ENCODE measurements at places on chromosomes 2 and 18.

DNA sequence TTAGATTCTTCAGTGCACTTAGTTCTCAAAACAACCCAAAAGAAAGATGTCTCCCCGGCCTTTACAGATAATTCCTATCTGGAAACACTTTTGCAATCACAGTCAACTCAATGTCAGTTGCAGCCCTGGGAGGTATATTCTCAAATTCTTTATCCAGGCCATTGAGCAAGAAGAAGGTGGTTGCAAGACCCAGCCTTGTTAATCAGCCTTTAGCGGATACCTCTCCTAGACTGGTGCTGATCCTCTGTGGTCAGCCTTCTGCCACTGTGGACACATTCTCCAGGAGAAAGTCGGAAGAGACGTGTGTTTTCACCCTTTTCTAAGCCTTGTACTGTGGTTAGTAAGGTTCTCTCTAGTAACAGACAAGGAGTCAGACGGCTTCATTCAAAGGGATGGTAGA lies 7.8 kb upstream of the FZD7 start:
- no peak for DNase-seq

DNA sequence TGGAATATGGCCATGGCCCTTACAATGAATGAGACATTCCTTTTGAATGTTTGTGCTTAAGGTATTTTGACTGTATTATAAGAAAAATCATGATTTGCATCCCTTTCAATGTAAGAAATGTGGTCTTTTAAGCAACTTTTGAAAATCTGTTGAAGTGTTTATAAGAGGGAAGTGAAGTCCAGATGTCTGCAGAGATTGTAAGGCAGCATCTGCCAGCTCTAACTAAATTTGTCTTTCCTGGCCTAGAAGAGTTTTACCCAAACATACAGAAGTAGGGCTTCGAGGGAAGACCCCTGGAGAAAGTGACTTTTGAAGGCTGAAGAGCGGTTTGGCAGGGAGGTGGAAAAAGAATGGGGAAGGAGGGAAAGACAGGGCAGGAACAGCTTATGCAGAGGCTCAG lies 12.2 kb downstream of the EML6 start:
- DNase-seq, result no peak

DNA sequence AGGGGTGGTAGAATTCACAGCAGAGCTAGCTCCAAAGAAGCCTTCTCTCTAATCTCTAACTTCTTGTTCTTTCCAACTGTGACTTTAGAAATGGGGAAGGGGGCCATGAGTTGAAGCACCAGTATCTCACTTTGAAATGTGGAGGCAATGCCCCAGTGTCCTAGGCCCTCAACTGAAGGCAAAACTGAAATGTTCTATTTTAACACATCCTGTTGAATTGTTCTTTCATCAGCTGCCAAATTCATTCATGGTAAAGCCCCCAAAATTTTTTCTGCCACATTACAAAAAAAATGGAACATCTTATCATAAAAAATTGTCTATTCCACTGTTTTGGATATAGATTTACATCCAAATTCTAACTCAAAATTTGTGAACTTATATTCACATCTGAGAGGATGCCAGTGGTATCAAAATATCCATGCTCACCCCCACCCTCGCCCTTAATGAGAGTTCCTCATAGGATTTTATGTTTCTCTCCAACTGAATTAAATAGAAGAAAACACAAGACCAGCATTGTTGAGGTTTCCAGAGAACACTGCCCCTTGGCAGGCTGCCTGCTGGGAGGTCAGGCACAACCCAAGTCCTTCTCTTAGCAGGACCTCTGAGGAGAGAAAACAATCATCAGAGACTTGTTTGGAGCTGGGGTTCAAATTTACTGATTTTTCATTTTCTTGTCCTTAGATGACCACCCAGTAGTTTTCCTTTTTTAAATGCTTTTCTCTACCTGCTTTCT lies 147.4 kb upstream of the PGAP1 start:
- no peak for DNase-seq

DNA sequence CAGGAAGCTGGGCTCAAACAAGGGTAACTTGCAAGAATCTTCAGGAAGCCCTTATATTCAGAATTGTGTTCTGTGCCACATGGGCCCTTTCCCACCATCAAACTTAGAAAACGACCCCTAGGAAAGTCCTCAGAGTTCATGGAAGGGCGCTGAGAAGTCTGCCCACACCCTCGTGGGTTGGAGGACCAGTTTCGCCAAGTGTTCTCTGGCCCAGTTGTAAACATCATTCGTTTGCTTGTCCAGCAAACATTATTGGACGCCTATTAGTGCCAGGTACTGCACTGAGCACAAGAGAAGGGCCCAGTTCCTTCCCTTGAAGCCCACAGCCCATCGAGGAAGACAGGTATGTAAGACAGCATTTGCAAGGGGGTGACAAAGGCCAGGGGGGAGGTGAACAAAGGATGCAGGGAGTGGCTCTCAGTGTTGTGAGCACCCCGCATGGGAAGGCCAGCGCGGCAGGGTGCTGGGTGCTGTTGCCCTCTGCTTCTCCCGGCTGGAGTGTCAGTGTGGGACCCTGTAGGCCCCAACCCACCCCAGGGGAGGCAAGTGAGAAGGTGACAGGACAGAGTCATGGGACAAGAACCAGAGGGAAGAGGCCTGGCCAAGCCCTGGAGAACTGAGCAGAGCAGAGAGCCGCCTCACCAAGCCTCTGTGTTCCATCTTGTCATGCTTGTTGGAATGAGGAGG lies 60.2 kb upstream of the ALPP start:
- peak; percentile 45 for DNase-seq

DNA sequence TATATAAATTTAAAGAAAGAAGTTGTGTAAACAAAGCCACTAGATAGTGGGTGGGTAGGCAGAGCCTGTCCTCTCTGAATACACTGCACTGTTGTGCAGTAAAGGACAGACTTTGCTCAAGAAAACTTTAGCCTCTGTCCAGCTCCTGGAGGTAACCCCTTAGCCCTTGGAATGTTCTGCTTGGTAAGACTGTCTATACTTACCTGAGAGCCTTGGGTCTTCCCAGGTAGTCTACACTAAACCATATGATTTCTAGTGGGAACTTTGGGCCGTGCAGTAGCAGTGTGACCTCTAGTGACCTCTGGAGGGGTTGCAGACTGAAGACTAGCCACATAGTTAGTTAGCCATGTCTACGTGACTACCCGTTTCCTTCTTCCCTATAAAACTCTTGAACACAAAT lies 678.3 kb upstream of the NRXN1 start:
- DNase-seq, result no peak

GRCh38 chr2:148613231-148614013 lies 31.1 kb upstream of the EPC2 start:
- no peak for DNase-seq

DNA sequence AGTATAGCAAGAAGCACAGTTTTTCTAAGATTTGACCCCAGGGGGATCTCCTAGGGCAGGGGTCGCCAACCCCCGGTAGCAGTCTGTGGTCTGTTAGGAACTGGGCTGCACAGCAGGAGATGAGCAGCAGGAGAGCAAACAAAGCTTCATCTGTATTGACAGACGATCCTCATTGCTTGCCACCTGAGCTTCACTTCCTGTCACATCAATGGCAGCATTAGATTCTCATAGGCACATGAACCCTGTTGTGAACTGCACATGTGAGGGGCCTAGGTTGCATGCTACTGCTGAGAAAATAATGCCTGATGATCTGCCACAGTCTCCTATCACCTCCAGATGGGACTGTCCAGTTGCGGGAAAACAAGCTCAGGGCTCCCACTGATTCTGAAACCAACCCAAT lies 136.2 kb downstream of the RGPD3 start:
- DNase-seq, result no peak

GRCh38 chr2:19357402-19358241 lies 801 bp downstream of the OSR1 start:
- no peak for DNase-seq

DNA sequence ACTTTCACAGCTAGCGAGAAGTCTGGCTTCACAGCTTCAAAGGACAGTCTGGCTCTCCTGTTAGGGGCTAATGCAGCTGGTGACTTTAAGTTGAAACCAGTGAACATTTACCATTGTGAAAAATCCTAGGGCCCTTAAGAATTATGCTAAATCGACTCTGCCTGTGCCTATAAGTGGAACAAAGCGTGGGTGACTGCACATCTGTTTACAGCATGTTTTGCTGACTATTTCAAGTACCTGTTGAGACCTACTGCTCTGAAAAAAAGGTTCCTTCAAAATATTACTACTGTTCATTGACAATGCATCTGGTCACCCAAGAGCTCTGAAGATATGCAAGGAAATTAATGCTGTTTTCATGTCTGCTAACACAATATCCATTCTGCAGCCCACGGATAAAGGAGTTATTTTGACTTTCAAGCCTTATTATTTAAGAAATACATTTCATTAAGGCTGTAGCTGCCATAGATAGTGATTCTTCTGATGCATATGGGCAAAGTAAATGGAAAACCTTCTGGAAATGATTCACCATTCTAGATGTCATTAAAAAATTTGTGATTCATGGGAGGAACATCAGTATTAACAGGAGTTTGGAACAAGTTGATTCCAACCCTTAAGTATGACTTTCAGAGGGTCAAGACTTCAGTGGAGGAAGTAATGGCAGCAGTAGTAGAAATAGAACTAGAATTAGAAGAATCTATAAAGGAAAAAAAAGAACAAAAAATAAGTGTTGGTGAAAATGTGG lies 48.9 kb downstream of the POLR1A start:
- no peak for DNase-seq

DNA sequence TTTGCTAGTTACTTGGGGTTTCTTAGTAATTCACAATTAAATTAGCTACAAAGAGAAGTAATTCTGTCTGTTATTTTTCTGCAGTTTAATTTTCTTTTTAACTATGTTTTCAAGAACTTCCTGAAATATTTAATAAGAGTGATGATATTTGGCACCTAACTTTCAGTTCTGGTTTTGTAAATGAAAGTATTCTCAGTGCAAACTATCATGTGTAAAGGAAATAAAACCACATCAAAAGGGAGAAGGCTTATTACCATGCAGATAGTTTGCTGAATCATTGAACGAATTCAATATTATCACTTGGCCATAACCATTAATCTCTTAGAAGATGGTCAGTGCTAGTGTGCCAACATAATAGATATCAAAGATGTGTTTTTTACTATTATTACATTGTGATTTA lies 29.2 kb downstream of the DYTN start:
- no peak for DNase-seq

DNA sequence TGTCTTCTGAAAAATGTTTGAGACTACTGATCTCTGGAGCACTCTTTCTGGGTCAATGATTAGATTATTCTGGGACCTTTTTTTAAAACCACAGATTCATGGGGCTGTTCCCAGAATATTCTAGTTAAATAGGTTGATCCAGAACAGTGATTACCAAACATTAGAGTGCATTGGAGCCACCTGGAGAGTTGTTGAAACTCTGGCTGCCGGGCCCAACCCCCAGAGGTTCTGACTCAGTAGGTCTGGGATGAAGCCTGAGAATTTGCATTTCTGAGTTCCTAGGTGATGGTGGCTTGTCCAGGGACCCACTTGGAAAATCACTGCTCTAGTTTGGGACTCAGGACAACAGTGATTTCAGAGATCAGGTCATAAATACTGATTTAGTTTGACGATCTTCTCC lies 197.3 kb downstream of the PTPRM start:
- DNase-seq, result no peak

GRCh38 chr18:58552057-58552461 lies 76.8 kb downstream of the ALPK2 start:
- no peak for DNase-seq

GRCh38 chr2:120600786-120601185 lies 134.9 kb upstream of the GLI2 start:
- no peak for DNase-seq

GRCh38 chr18:6056171-6056910 lies 161.0 kb upstream of the TMEM200C start:
- DNase-seq, result no peak

DNA sequence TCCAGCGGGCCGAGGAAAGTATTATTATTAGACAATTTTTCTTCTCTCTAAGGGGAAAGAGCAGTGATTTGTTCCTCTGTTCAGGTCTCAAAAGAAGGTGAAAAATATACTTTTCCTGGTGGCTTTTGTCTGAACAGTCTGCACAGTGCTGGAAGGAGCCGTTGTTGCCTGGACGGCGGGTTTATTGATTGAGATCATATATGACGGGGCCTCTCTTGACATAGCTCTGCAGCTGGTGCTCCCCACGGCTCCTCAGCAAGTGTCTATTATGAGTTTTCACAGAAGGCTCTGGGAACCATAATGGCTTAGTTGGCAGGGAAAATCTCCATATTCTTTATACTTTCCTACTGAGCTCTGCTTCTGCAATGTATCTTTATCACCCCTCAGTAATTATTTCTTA lies 42.9 kb downstream of the FSHR start:
- no peak for DNase-seq

Measured in RWPE2 (cell line).